ENCODE measurements at places on chromosomes 5 and 9. TPM values are rescaled to one million over a fixed set of nuclear protein-coding genes. Genes with fewer than 3 reads are reported as not detected.
A peak's percentile ranks its signal among the peaks of the same experiment; 100 is the strongest.

DNA sequence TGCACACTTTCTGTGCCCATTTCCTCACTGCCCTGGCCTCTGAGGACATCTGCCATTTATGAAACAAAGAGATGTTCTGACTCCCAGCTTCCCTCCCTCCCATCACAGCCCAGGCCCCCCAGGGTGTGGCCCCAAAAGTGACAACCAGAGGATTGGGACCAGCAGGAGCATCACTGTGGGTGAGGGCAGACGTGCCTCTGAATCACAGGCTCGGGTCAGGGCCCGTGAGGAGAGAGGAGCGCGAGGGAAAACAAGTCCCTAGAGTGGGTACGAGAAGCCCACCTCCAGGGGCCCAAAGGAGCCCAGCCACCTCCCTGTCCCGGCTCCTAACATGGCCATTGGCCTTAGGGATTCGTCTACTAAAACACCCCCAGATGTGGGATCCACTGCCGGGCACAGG lies 138.0 kb upstream of the FSTL4 start:
- no peaks in the 10 kb centered on the region for H3K4me1 ChIP-seq
- no peaks in the 10 kb centered on the region for H3K36me3 ChIP-seq
- no peaks in the 10 kb centered on the region for H3K27me3 ChIP-seq

- DNase-seq, result no peak
- H3K36me3 ChIP-seq, result no peaks in the 10 kb centered on the region
- no peak overlapping the region for H3K27ac ChIP-seq
Observed at GRCh38 chr9:90909225-90909624, 107.6 kb downstream of the SYK start.

GRCh38 chr9:128846680-128847030 lies 17.1 kb upstream of the SPOUT1 start:
- no peak overlapping the region for H3K4me3 ChIP-seq
- H3K4me1 ChIP-seq, result no peaks in the 10 kb centered on the region
- no peaks in the 10 kb centered on the region for H3K36me3 ChIP-seq
- DNase-seq, result no peak
- no peak overlapping the region for H3K27ac ChIP-seq

DNA sequence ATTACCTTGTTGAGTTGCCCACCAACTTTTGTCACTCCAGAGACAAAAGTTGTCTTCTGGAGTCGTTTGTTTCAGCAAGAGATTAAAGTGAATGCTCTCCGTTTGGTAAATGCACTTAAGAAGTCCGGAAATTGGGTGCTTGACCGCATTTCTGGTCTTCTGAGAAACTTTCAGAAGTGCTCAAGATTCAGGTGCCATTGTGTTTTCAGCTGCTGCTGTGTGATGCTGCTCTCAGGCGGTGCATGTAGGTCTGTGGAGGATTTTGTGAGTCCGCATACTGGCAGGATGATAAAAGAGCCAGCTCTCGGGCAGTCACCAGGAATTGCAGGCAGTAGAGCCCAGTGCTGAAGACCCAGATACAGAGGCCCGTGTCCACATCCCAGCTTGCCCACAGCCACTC lies 5.9 kb upstream of the NFIL3 start:
- DNase-seq, result no peak
- no peaks in the 10 kb centered on the region for H3K4me1 ChIP-seq
- no peak overlapping the region for H3K4me3 ChIP-seq
- no peaks in the 10 kb centered on the region for H3K36me3 ChIP-seq

DNA sequence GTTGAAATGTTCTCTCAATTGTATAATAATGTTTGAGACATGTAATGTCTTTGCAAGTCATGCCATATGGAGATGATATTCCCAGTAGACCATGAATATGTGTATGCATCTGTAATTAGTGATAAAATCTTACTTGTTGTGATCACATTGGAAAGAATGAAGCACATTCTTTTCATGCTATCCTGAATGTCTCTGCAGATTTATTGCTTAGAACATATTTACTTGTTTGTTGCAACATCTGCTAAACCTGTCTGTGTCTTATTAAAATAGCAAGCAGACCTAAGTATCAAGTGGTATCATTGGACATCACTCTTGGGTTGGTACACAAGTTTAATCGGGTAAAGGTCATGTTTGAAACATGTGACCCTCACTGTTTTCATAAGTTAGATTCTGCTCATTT lies 265.5 kb upstream of the CD180 start:
- H3K27ac ChIP-seq, result no peak overlapping the region
- no peaks in the 10 kb centered on the region for H3K36me3 ChIP-seq
- no peak overlapping the region for H3K4me3 ChIP-seq
- DNase-seq, result no peak
- H3K4me1 ChIP-seq, result no peaks in the 10 kb centered on the region

DNA sequence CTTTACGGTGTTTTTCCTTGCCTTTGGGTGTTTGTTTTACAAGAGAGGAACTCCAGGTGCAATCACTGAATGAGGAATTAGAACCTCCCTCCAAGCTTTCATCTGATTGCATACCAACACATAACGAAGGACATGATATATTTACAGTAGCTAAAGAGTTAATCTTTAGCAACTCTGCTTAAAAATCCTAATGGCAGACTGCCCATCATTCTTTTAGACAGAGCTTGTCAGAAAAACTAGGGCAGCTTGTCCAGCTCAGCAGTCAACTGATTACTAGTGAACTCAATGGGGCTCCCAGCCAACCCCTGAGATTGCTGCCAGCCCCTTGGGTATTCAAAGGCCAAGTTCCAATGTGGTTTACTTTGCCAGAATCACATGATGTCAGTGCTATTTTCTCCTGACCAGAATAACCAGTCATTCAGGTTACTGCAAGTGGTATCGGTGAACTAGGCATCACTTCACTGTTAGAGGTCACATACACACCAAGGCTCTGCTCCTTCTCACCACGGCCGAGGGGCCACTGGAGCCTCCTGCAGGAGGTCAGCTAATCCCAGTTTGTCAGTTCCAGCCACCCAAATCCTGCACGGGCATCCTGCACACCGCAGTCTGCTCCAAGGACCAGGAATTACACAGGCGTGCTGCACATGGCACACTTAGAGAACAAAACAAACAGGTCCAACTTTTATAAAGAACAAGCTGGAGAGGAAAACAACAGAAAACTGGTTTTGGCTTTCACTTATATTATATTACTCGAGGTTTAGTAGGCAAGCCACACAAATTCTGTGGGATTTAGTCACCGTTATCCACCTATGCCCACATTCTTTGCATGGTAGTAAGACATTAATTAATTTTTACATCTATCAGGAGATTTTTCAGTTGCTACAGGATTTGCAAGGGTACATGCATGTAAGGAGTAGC lies 62.5 kb downstream of the NFIB start:
- DNase-seq, result peak; percentile 97
- no peak overlapping the region for H3K4me3 ChIP-seq
- no peaks in the 10 kb centered on the region for H3K36me3 ChIP-seq

- H3K4me3 ChIP-seq, result no peak overlapping the region
- H3K27me3 ChIP-seq, result no peaks in the 10 kb centered on the region
- H3K27ac ChIP-seq, result no peak overlapping the region
- H3K36me3 ChIP-seq, result no peaks in the 10 kb centered on the region
- no peaks in the 10 kb centered on the region for H3K4me1 ChIP-seq
- DNase-seq, result no peak
Observed at GRCh38 chr5:73596705-73597328, 29.2 kb upstream of the ARHGEF28 start.

DNA sequence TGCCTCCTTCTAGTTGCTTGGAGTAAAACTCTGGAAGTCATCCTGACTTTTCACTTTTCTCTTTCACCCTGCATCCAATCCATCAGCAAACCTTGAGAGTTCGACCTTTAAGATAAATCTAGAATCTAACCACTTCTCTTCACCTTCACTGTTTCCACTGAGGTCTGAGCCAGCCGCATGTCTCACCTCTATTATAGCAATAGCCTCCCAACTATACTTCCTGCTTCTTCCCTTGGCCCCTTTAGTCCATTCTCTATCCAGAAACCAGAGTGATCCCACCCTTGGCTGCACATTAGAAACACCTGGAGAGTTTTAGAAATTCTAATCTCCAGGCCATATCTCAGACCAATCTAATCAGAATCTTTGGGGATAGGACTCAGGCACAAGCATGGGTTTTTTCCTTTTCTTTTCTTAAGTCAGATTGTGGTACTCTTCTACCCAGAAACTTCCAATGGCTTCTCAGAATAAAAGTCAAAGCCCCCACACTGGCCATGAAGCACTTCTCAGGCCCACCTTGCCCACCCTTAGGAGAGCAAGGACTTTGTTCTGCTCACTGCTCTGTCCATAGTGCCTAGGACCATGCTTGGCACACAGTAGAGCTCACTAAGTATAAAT lies 33.1 kb downstream of the MFAP3 start:
- peaks cover 12% of the 10 kb centered on the region for H3K4me1 ChIP-seq
- H3K36me3 ChIP-seq, result no peaks in the 10 kb centered on the region
- H3K27ac ChIP-seq, result no peak overlapping the region
- H3K4me3 ChIP-seq, result no peak overlapping the region
- H3K27me3 ChIP-seq, result no peaks in the 10 kb centered on the region
- no peak for DNase-seq

GRCh38 chr5:71924980-71925379 lies 182.3 kb upstream of the MAP1B start:
- no peaks in the 10 kb centered on the region for H3K36me3 ChIP-seq
- H3K27me3 ChIP-seq, result no peaks in the 10 kb centered on the region
- peaks cover 18% of the 10 kb centered on the region for H3K4me1 ChIP-seq
- no peak overlapping the region for H3K4me3 ChIP-seq
- DNase-seq, result no peak
- H3K27ac ChIP-seq, result peak overlapping the region; percentile 76

GRCh38 chr9:96327694-96328352 lies 25.8 kb upstream of the HSD17B3 start:
- H3K27ac ChIP-seq, result no peak overlapping the region
- no peak overlapping the region for H3K4me3 ChIP-seq
- H3K4me1 ChIP-seq, result no peaks in the 10 kb centered on the region
- H3K27me3 ChIP-seq, result no peaks in the 10 kb centered on the region

DNA sequence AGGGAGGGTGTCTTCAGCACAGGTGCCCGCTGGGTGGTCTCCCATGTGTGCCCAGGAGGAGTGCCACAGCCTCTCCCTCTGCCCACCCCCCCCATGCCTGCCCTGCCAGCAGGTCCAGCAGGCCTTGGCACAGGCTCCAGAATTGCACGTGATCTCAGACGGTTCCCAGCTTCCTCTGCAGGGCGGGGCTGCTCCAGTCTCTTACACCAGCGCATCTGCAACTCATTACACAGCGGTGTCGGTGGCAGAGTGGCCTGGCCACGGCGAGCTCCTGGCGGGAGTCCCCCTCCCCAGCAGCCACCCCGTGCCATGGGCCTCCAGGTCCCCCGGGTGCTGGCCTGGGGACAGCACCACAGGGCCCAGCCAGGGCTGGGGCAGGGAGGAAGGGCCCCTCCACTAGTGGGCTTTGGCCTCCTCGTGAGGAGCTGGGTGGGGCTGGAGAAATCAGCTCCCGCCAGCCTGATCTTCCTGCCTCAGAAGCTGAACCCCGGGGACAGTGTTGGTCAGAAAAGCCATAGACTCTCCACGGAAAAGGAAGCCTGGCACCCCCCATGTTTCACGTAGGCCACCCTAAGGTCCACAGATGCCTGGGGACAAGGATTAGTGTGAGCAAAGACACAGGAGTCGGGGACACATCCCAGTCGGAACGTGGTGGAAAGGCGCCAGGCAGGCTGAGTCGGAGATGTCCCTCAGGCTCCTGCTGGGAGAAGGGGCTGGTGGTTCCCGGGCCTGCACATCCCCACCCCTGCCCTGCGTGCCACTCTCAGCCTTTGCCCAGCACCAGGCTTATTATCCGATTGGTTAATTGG lies 40.2 kb downstream of the RXRA start:
- no peaks in the 10 kb centered on the region for H3K36me3 ChIP-seq
- peak; percentile 95 for DNase-seq
- H3K27ac ChIP-seq, result peak overlapping the region; percentile 70
- no peaks in the 10 kb centered on the region for H3K27me3 ChIP-seq
- H3K4me1 ChIP-seq, result peaks cover 66% of the 10 kb centered on the region

GRCh38 chr5:16082053-16082452 lies 97.5 kb downstream of the MARCHF11 start:
- H3K4me3 ChIP-seq, result no peak overlapping the region
- no peaks in the 10 kb centered on the region for H3K36me3 ChIP-seq
- H3K27ac ChIP-seq, result no peak overlapping the region
- no peak for DNase-seq
- H3K4me1 ChIP-seq, result no peaks in the 10 kb centered on the region

GRCh38 chr5:54743581-54743980 lies 226.0 kb downstream of the SNX18 start:
- H3K36me3 ChIP-seq, result no peaks in the 10 kb centered on the region
- H3K27me3 ChIP-seq, result no peaks in the 10 kb centered on the region
- H3K27ac ChIP-seq, result no peak overlapping the region
- no peak for DNase-seq
- H3K4me1 ChIP-seq, result peaks cover 15% of the 10 kb centered on the region
- no peak overlapping the region for H3K4me3 ChIP-seq

DNA sequence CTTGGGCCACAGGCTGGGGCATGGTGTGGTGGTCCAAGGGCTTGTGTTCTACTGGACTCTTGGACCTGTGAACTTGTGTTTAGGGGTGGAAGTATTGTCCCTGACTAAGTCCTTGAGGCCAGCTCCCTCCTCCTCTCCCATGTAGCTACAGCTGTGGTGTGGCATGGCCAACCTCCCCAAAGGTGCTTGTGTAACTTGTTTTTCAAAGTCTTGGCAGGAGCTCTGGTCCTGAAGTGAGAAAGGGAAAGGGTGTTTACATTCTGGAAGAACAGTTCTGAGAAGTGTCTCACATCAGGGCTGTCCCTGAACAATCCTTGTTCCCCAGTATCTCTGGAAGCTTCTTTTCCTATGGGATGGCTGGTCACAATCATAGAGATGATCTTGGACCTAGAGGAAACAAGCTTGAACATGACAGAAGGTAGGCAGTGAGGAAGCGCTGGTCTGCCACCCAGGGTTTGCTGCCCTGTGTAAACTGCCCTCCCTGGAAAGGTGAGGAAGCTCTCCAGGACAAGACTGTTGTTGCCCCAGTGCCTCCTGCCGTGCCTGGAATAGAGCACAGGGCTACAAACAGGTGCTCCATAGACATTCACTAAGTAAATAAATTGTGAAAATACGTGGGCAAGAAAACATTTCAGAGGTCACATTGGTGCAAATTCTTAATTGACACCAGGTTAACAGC lies 64.6 kb upstream of the KLF9 start:
- peak overlapping the region; percentile 96 for H3K27ac ChIP-seq
- H3K27me3 ChIP-seq, result no peaks in the 10 kb centered on the region
- peaks cover 74% of the 10 kb centered on the region for H3K4me1 ChIP-seq
- H3K4me3 ChIP-seq, result no peak overlapping the region
- H3K36me3 ChIP-seq, result no peaks in the 10 kb centered on the region
- peak; percentile 85 for DNase-seq

DNA sequence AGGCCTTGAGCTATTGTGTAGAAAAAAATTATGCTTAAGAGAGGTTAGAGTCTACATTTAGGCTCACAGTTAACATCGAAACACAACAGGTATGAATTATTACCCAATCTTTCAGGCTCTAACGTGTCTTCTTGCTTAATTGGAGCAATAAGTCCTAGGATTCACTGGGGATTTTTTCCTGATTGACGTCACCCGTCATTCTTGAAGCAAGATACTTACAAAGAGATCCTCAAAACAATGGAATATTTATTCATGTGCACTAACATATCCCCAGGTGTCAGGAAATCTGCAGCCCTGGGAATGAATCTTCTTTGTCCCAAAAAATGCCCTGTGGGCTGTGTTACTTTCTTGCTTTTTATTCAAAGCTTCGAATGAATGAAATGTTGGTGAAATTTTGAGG lies 413.5 kb downstream of the NFIB start:
- H3K4me1 ChIP-seq, result peaks cover 9% of the 10 kb centered on the region
- no peak overlapping the region for H3K27ac ChIP-seq
- DNase-seq, result no peak
- no peak overlapping the region for H3K4me3 ChIP-seq
- no peaks in the 10 kb centered on the region for H3K36me3 ChIP-seq

Gene SCGB3A1
- 3.5 TPM for total RNA-seq

Gene SPATA31D4
- not detected for total RNA-seq

Gene CNTFR
- 8.6 TPM for total RNA-seq

Gene SPRY4
- total RNA-seq, result 32.8 TPM

Gene GRIA1
- total RNA-seq, result 0.68 TPM

Gene SLC25A2
- not detected for total RNA-seq

Gene HDHD3
- 60.8 TPM for total RNA-seq

Gene CDH9
- total RNA-seq, result not detected

Gene TOMM5
- 110 TPM for total RNA-seq

Gene PROB1
- 1.6 TPM for total RNA-seq
